Hippocampal formation (tissue), 2 donors: ENCODE measurements at places on chromosomes 3 and 15.
A peak's percentile ranks its signal among the peaks of the same experiment; 100 is the strongest.

- no peak for DNase-seq
These were observed 535.6 kb downstream of the NLGN1 start for GRCh38 chr3:173933113-173933512.

- DNase-seq, result no peak
These were observed 47.2 kb downstream of the SLITRK3 start for GRCh38 chr3:165148876-165149441.

DNA sequence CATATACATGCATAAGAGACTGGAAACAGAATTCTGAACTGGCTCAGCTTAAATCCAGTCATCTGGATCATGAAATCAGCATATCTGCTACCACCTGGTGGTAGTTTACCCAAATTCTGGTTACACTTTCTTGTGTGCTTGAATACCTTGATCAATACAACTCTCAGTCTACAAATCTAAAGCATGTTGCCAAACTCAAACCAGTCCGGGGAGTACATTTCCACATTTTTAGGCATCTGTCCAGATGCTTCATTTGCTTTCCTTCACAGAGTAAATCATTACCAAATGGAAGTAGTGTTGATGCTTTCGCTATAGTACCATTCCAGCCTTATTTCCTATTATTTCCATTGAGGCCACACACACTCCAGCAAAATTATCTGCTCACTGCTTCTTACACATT, 126.4 kb downstream of the P2RY1 start:
- DNase-seq, result no peak

GRCh38 chr3:58737644-58738043, 71.1 kb upstream of the FAM3D start:
- no peak for DNase-seq

- no peak for DNase-seq
These were observed 2.1 kb downstream of the PDIA3 start for GRCh38 chr15:43748376-43748775.

DNA sequence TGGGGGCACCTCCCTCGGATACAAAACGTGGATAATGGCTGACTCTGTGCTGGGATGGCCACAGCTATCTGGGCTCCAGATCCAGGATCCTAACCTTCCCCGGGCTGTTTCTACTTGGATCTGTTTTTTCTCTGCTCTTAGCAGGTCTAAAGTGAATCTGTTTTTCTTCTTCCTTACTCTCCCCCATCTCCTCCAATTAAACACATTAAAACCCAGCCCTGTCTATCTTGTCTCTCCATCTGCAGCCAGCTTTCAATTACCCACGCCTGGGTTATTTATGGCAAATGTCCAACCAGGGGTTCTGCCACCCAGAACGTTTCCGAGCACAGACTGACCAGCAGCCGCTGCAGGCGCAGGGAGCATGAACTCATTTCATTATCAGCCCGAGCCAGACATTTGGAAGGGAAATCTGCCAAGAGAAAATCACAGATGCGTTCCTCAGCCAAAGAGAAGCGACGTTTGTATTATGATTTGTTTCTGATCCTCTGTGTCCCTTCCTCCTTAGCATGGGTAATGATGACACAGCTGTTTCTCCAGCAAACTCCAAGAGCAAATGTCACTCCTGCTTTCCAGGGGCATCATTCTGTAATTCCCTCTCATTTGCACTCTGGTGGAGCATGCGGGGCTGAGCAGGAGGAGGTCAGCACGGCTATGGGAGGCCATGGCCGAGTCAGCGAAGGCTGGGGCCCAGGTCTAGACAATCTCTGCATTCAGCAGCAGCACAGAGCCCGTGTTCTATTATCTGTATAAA, 42.0 kb downstream of the UMPS start:
- DNase-seq, result peak; percentile 82

- DNase-seq, result no peak
These were observed 93.2 kb downstream of the CMSS1 start for GRCh38 chr3:99910752-99911290.

DNA sequence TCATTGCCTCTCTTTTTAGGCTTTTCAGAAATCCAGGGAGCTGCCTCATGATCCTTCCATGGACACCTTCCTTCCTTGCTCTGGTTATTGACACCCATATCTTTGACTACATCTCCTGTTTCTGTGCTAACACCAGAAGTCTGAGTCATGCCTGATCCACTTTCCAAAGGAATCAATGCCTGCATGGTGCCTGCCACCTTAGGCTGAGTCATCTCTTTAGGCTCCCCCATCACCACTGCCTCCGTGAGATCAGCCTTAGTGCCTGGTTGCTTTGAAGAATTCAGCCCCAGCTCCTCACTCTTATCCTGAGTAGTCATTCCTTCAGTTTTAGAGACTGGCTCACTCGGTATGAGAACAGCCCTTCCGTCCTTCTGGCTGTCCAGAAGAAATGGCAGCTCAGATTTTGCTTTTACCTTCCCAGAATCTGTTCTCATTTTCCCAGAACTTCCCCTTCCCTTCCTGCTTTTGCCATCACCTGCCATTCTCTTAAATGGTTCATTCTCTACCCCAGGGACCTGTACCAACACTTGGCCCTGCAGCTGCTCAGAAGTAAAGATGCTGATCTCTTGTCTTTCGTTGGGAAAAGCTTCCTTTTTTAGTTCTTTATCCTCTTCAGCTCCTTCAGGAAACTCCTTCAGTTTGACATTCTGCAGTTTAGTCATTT, 105.3 kb downstream of the MAP4 start:
- no peak for DNase-seq

- no peak for DNase-seq
These were observed 58.9 kb downstream of the TMEM41A start for GRCh38 chr3:185439745-185440466.

- DNase-seq, result no peak
These were observed 5.2 kb upstream of the YEATS2 start for GRCh38 chr3:183692436-183692835.

DNA sequence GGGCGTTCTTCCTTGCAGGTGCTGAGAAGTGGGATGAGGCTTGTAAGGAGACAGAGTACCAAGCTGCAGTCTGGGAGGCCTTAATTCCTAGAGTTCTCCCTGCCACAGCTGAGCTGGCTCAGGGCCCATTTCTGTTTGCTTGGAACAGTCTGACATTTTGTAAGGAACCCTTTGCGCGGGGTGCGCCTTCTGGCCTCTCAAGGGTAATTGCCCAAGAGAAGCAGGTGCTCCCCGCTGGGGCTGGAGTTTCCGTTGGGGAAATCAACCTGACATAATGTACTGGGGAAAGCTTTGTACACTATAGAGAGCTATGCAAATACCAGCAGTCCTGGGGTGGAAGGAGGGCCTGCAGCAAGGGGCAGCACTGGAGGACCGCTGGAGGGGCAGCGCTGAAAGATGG, 83.6 kb downstream of the HMG20A start:
- peak; percentile 8 for DNase-seq

DNA sequence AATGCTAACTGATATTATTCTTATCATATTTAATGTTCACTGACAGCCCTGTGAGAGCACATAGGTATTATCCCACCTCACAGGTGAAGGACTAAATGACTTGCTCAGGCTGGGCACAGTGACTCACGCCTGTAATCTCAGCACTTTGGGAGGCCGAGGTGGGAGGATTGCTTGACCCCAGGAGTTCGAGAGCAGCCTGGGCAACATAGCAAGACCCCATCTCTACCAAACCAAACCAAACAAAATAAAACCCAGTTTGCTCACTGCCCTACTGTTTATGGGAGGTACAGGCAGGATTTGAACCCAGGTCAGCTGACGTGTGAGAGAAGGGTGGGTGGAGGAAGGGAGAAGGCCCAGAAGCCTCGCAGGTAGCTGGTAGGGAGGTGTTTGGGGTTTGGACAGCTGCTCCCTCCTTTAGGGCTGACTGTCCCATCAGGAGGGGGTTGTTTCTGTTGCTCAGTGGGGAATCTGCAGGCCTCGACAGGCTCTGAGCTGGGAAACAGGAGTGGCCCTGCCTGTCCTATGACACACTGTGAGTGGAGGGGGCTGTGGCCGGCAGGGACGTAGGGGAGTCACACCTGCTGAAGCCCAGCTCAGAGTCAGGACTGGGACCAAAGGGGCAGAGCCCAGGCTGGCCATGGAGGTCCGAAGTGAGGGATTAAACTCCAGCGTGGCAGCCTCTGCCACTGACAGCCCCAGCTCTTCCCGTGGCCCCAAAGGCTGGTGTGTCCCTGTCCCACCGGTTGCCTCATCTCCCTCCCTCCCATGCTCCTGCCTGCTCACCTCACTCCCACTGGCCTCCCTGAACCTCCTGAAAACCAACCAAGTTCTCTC, 25.3 kb downstream of the BHLHE40 start:
- no peak for DNase-seq

GRCh38 chr3:31709005-31709404, 176.3 kb downstream of the STT3B start:
- DNase-seq, result no peak

GRCh38 chr3:187213616-187214015, 16.3 kb downstream of the RTP1 start:
- DNase-seq, result no peak

DNA sequence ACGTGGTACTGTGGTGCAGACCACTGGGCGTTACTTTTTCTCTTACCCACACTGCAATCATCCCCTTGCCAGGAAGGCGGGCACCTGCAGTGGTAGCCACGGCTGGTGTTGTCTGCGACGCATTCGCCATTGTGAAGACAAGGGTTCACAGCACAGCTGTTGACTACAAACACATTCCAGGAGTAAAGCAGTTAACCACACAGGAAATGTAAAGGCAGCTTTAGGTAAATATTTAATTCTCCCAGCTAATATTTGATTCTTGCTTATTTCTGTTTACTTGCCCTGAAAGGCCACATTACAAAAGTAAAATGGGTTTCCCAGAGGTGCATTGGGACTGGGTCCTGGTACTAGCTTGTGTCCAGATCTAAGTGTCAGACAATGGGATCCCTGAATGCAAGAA, 45.4 kb downstream of the HEG1 start:
- no peak for DNase-seq

DNA sequence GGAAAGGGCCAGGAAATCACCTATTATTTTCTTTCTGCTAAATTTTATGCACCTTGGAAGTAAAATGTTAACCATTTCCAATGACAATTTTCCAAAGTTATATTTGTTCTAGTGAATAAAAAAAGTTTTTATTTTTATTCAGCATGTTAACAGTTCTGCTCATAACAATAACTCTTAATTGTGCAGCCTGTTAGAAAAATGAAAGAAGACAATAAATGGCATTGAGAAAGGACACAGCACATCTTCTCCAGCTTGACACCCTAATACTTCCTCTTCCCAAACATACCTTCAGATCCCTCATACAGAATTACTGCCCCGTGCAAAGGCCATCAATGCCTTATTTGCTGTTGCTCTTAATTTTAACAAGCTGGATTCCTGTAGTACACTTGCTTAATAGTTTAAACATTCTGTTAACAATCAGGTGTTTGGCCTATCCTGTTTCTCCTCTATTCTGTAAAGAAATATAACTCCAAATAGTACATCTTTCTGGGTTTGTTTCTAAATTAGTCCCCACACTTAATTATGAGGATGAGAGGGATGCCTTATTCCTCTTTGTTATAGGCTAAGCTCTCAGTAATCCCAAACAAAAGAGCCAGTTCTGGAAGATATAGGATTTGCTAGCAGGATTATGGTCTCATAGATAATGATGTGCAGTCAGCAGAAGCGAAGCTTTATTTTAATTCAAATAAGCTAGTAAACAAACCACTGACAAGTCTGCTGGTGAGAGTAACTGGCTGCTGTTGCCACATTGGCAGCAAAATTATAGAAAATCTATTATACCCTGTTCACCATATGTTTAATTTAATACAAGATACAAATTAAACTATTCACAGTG, 19.2 kb upstream of the SOX2 start:
- no peak for DNase-seq

- DNase-seq, result no peak
These were observed 45.3 kb downstream of the ADAMTS9 start for GRCh38 chr3:64642327-64643151.

DNA sequence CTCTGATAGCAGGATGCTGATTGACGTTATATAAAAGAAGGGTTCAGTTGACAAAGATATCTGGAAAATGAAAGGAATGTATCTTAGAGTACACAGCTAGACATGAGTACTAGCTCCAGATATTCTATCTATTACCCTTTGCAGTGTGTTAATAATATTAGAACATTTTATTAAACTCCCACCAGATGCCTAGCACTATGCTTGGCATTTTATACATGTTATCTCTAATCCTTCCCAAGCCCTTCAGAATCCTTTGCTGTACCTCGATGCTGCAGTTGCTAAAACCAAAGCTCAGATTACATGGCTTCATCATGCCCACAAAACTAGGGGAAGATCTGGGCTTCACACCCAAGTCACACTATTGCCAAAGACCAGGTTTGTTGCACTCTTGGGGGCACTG, 350.1 kb upstream of the AZI2 start:
- DNase-seq, result no peak

DNA sequence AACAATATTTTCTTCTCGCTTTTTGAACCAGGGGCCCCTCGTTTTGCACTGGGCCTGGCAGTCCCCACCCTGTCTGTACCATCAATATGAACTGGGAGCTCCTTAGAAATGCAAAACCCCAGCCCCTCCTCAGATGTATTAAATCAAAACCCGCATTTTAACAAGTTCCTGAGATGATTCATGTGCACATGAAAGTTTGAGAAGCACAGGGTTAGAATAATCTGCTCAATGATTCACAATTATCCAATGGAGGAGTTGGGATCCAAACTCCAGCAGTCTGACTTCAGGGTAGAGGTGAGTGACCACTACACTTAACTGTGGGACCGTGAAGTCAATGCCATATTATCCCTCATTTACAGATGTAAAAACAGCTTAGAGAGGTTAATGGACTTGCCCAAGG, 256.4 kb downstream of the IGSF11 start:
- no peak for DNase-seq

- DNase-seq, result no peak
These were observed 21.6 kb upstream of the PLXNA1 start for GRCh38 chr3:126961191-126961790.

DNA sequence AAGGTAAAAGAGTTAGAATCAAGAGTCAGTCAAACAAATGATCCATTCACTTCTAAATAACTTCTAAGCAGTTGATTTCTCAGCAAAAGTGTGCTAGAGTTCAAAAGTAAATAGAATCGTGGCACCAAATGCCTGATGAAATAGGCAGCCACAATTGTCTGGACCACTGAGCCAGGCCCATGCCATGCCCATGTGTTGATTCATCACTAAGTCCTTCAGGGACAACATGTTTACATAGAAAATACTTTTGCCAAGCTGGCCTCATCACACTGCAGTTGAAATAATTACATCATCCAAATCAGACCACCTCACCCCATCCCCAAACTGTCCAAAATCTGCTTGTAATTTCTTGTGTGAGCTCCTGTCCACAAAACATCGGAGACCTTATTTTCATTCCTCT, 216.3 kb downstream of the IGSF11 start:
- no peak for DNase-seq

GRCh38 chr15:58433597-58434333, 2.0 kb downstream of the LIPC start:
- DNase-seq, result peak; percentile 14
